NCI-H460 (cell line): ENCODE measurements at places on chromosomes 2 and 18.

DNA sequence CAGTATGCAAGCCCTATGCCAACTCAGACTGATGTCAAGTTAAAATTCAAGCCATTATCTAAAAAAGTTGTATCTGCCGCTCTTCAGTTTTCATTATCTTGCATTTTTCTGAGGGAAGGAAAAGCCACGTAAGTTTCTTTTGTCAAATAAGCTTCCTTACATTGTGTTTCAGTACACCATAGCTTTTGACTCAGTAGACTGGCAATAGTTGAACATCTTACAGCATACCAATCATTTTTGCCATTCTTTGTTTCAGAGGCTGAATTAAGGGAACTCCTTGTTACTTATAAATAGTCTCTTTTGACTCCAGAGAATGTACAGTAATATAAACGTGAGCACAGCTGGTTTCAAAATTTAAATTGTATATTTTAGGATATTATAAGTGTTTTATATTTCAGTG, 120.6 kb downstream of the EHBP1 start:
- DNase-seq, result no peak

DNA sequence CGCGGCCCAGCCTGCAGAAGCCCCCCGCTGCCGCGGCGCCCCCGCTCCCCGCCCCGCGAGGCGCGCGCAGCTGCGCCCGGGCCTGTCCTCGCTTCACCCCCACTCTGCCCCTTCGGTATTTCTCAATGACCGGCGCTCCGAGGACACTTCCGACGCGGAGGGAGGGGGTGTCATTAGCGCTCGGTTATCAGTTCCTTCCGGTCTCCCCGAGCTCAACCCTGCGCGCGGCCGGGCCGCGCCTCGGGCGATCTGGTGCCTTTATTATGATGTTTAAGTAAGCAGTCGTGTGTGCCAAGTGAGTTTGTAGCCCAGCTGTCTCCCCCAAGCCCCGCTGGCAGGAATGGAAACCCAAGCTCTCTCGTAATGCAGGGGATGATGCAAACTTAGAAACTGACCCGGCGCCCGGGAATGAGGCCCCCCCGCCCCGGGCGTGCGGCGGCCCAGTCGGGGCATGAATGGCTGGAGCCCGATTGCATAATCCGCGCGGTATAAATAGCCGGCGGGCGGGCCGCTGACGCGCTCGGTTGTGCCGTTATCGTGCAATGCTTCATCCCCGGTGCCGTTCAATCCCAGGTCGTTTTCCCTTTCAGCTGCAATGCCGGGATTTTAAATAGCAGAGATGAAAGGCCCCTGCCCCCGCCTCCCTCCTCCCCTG, 3.9 kb upstream of the SPRED2 start:
- peak; percentile 94 for DNase-seq

DNA sequence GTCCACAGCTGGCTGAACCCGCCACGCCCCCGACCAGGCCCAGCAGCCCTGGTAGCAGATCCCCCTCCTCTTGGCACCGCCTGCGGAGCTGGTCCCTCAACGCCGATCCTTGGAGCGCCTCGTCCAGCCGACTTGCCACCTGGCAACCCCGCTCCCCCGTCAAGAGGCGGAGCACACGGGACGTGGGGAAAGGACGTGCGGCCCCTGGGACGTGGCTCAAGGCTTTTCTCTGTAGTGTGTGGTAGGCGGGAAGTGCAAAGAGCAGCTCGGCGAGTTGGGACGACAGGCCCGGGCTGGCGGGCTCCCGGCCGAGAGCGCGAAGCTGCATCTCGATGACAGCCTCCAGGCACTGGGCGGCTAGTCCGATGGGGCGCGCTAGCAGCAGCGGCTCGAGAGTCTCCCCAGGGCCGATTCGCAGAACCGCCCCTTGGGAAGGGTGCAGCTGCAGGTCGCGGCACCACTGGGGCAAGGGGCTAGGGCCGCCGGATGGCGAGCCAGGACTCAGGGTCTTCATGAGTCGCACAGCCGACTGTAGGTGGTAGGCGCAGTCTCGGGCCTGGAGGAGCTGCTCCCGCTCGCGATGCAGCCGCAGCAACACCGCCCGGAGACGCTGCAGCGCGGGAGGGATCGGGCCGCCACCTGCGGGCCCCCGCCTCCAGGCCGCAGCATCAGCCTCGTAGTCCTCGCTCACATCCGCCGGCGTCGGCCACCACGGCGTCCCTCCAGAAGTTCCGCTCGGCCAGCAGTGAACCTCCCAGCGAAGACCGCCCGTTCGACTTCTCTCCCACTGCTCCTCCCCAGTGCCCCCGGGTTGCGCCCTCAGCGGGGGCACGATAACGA, 617 bp downstream of the CCDC142 start:
- DNase-seq, result no peak

- no peak for DNase-seq
Measured at GRCh38 chr2:233021771-233022170, 8.7 kb upstream of the NGEF start.

DNA sequence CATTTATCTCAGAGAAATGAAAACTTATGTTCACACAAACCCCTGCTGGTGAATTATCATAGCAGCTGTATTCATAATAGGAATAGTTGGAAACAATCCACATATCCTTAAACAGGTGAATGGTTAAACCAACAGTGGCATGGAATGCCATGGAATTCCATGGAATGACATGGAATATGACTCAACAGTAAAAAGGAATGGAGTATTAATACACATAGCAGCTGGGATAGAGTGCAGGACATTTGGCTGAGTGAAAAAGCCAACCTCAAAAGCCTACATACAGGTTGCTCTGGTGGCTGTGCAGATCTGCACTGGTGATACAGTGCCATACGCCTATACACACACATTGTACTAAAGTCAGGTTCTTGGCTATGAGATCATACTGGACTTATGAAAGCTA, 69.5 kb downstream of the FAM168B start:
- DNase-seq, result no peak

- no peak for DNase-seq
Measured at GRCh38 chr2:31922542-31923408, 88.0 kb downstream of the MEMO1 start.

GRCh38 chr2:215354771-215355695, 43.2 kb downstream of the ATIC start:
- DNase-seq, result no peak

- no peak for DNase-seq
Measured at GRCh38 chr2:175580652-175581051, 399.1 kb upstream of the ATP5MC3 start.

- DNase-seq, result peak; percentile 13
Measured at GRCh38 chr2:30666266-30666874, 140.9 kb downstream of the CAPN13 start.

DNA sequence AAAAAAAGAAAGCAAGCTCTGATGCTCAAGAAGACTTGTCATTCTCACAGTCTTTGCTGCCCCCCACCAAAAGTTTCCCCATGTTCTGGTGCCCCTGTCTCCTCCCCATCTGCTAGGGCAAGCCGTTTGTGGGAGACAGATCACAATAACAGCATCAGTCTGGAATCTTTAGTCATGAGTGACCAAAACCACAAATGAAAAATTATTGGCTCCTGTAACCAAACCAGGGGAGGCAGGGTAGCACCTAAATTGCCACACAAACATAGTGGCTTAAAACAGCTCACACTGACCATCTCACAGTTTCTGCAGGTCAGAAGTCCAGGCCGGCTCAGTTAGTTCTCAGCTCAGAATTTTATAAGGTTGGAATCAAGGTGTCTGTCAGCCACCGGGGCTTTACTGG, 9.1 kb upstream of the B3GNT7 start:
- DNase-seq, result no peak

GRCh38 chr2:70959851-70960832, 18.3 kb upstream of the ANKRD53 start:
- DNase-seq, result no peak

DNA sequence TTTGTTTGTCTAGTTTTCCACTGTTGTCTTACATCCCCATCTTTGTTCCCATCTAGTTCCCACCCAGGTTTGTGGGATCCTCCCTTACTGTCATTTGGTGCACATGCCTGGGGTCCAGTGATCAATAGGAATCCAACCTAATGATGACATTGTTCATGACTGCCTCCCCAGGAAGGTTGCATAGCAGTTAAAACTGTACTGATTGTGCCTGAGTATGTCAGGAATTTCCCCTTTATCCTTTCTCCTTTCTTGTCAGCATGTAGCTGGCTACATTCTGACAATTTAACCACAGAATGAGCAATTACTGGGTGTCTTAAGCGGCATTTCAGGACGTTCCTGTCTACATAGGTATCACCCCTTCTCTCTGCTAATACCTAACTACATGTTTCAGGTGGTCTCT, 653.0 kb downstream of the CNTNAP5 start:
- DNase-seq, result no peak

- no peak for DNase-seq
Measured at GRCh38 chr2:103410221-103410620, 648.4 kb downstream of the TMEM182 start.

DNA sequence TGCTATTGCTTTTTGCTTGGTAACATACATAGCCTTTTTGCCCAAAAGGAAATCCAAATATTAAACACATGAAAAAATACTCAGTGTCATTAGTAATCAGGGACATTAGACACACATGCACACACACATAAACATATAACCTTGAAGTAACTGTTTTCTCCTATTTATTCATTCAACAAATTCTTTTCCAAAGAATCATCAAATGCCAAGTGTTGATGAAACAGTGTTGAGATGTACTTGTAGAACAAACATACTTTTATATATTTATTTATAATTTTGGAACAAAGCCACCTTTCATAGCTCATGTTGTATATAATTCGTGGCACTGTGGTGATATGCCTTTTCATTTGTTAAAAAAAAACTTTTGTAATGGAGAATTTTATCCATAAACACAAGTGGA, 81.0 kb downstream of the APLF start:
- no peak for DNase-seq

DNA sequence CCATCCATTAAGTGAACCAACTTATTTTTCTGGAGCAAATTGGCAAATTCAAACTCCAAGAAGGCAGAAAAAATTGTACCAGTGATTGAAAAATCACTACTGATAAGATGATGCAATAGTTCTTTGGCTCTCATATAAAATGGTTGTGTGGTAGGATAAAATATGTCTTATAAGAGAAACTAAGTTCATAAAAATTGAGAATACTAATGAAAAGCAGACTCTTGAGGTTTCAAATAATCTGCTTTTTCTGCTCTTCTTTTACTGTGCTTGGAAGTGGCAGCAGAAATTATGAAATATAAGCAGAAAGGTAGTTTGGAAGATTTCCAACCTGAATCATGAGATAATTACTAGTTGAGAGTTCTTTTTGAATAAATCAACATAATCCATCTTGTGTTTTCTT, 61.9 kb downstream of the PPP1R1C start:
- DNase-seq, result no peak

DNA sequence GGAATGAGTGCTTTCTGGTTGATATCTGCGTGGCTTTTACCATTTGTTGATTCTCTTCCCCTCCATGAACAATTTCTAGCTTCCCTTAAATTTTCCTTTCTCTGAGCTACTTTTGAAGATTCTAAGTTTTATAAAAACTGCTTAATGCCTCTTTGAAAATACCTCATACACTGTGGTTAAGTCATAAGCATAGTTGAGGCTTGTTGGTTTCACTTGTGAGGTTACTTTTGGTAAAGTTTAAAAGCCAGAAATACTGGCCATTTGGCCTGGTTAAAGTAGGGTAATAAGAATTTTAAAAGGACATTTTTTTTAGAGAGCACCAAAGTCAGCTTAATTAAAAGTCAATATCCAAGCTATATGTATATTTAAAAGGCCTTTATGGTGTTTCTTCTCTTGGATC, 21.3 kb upstream of the CAPN13 start:
- no peak for DNase-seq

DNA sequence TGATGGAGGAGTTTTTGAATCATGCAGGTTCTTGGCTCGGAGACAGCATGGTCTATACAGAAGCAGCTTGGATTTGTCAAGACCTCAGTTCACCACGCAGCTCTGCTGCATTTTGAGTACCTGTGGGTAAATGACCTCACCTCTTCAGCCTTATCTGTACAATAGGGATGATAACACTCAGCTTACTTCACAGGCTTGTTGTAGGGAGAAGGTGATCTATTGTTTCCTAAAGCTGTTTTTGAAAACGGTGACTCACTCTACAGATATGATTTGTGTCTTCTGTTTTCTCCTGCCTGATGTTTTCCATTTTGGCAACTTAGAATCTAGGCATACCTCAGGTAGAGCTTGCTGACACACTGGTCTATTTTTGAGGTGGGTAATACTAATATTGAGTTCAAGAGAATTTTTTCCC, 80.3 kb downstream of the FMNL2 start:
- no peak for DNase-seq
